ENCODE measurements at places on chromosomes 6 and 20.

GRCh38 chr6:408599-409102 is 17.1 kb downstream of the IRF4 start:
- no peak for DNase-seq

GRCh38 chr6:170116636-170117035 is 174.2 kb downstream of the DLL1 start:
- DNase-seq = no peak

DNA sequence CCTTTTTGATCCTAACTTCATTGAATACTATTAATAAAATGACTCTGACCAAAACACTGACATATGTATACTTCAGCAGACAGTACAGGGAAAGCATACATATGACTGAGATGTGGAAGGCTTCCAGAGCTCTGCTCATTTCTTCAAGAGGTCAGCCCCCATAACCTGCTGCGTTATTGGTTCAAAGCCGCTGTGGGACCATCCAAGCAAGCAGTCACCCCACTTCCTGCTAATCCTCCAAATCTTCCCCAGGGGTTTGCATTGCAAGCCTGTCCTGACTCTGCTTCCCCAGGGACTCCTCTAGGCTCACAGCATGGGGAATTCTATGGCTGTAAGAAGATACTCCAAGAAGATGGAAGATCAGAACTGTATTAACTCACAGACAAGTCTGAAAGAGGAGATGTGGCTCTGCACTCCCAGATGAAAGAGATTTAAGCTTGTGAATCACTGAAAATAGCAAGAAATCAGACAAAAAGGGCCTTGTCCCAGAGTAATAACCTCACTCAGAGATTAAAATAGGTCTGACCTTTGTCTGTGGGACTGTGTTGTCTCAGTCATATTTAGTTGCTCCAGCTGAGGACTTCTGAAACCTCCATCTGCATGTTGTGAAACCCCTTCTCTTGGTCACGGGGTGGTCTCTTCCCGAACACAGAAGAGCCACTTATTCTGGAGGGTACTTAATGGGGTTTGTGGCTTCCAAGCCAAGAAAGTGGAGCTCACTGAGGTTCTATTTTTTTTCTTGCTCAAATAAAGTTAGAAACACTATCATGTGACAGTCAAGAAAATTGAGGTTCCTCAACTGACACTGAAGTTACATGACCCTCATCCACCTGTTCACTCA is 101.5 kb upstream of the MARCKS start:
- no peak for DNase-seq

DNA sequence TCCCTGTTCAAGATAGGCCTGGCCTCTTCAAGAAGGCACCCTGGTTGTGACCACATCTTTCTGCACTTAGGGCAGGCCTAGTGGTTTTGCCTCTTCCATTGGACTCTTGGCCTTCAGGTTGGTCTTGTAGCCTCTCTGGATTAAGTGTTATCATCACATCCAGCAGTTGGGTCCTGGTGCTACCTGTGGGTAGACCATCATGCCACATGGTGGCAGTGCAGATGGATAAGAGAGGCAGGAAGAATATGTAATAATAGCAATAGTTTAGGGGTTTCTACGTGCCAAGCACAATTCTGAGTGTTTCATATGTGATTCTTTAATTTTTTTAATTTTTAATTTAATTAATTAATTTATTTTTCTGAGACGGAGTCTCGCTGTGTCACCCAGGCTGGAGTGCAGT is 28.5 kb upstream of the SNRPB2 start:
- DNase-seq = no peak

- no peak for DNase-seq
These were observed 56.8 kb upstream of the FABP7 start for GRCh38 chr6:122722746-122723145.

Data from stimulated activated CD4-positive, alpha-beta T cell treated with anti-CD3 and anti-CD28 coated beads, Interleukin-12 subunit alpha, Interleukin-12 subunit beta, amount 100 ng/mL, for 4 hours (primary cell).